Naive B cell (primary cell): ENCODE measurements at places on chromosomes 4 and X. TPM values are rescaled to one million over a fixed set of nuclear protein-coding genes. Genes with fewer than 3 reads are reported as not detected.
A peak's percentile ranks its signal among the peaks of the same experiment; 100 is the strongest.

GRCh38 chr4:17866810-17867209 is 56.0 kb downstream of the NCAPG start:
- no peak for DNase-seq

The FOXR2 gene
- polyA plus RNA-seq, result not detected

- no peak for DNase-seq
These were observed 51.6 kb upstream of the NHS start for GRCh38 chrX:17323397-17323796.

GRCh38 chrX:103248553-103248952 is 6.4 kb downstream of the TCEAL8 start:
- DNase-seq, result peak; percentile 6

GRCh38 chr4:139782926-139783522 is 117.4 kb downstream of the MGST2 start:
- DNase-seq, result no peak

GRCh38 chr4:168667376-168667775 is 170.5 kb downstream of the PALLD start:
- DNase-seq, result no peak

The DDIT4L gene
- not detected for polyA plus RNA-seq

The SUV39H1 gene
- polyA plus RNA-seq, result 13.3 TPM

- no peak for DNase-seq
These were observed 251.0 kb downstream of the ZNF674 start for GRCh38 chrX:46294234-46294633.

DNA sequence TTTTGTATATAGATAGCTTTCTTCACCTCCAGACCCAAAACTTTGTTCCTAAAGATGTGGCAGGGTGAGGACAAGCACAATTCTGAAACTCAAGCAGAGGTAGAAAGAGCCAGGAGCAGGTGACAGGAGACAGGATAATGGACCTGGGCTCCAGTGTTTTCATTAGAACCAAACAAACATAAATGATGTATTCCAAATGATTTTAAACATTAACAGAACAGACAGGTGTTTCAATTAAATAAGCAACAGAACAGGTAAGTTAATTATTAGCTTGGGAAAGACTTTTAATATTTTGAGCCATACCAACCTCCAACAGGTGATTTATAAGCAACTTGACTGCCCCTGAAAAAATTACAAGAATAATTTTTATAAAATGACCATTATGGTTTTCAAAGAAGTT is 459.4 kb upstream of the LCORL start:
- no peak for DNase-seq

DNA sequence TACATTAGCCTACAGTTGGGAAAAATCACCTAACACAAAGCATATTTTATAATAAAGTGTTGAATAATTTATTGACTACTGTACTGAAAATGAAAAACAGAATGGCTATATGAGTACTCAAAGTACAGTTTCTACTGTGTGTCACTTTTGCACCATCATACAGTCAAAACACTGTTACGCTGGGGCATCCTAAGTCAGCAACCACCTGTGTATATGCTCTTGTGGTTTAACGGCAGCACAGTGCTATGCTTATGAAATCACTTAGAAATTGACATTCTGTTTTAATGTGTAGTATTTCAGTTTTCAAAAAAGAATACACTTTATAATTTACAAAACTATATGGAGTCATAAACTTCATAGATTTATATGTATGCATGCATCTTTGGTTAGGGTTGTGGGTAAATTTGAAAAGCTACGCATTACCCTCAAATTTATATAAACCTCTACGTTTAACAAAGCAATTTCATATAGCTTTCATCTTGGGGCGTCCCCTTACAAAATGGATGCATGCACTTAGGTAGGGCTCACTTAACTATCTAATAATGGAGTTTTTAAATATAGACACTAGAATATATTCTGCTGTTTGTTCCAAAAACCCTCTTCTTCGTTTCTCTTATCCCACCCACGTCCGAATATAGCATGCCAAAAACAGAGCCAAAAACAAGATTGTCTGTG is 690 bp upstream of the NEIL3 start:
- DNase-seq, result no peak

GRCh38 chrX:154328646-154329045 is 33.1 kb downstream of the TKTL1 start:
- no peak for DNase-seq

GRCh38 chr4:73703320-73703719 is 37.0 kb upstream of the CXCL8 start:
- no peak for DNase-seq

GRCh38 chr4:58957711-58958110 is 1847.5 kb upstream of the IGFBP7 start:
- DNase-seq, result no peak

- DNase-seq, result no peak
These were observed 286.9 kb upstream of the FGF16 start for GRCh38 chrX:77160301-77160700.
